Occipital lobe (tissue), 3 donors: ENCODE measurements at places on chromosomes 3 and 15. TPM values are rescaled to one million over a fixed set of nuclear protein-coding genes. Genes with fewer than 3 reads are reported as not detected.
A peak's percentile ranks its signal among the peaks of the same experiment; 100 is the strongest.

The GOLGA8Q gene
- 0.62 TPM for total RNA-seq

The FBXL2 gene
- 70.8 TPM for total RNA-seq

DNA sequence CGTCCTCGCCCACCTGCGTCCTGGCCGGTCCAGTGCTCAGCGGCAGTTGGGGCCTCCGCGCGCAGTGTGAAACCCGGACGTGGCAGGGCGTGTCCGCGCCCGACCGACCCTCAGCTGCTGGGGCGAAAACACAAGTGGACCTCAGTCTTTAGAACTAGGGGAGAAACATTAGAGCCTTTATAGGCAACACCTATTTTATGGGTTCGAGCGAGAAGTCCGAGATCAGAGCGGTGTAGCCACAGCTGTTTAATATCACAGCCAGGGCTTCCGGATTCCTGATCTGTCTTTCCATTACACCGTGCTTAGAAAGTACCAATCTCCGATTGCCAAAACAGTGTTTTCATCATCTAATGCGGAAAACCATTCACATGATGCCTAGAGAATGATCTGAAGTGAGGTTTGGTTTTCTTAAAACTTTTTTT is 506 bp downstream of the RAD51 start:
- peak; percentile 15 for DNase-seq

- DNase-seq: no peak
Measured at GRCh38 chr3:194081826-194082225, 54.1 kb upstream of the HES1 start.

GRCh38 chr3:130707902-130708601 is 38.6 kb downstream of the PIK3R4 start:
- no peak for DNase-seq

DNA sequence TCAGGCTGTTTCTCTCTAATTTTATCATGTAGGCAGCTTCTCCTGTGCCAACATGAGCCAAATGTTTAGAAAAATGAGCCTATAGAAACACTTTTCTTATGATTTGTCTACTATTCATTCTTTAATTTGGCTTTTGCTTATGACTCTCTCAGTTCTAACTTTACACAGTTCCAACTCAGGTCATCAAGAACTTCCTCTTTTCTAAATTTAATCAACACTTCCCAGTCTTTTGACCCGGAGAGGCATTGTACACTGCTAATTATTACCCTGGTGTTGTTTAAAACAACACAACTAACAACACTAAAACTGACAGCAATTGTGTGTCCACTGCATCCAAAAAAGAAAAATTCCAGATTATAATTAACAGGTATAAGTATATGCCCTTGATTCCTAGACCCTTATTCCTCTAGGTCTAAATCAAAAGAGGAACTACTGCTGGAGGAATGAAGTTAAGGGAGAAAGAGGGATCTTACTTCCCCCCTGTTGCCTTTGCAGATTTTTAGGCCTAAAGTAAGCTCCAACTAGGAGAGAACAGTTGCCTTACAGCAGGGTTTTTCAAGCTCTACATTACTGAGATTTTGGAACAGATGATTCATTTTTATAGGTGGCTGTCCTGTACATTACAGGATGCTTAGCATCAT is 332.2 kb upstream of the GOLIM4 start:
- DNase-seq: no peak

DNA sequence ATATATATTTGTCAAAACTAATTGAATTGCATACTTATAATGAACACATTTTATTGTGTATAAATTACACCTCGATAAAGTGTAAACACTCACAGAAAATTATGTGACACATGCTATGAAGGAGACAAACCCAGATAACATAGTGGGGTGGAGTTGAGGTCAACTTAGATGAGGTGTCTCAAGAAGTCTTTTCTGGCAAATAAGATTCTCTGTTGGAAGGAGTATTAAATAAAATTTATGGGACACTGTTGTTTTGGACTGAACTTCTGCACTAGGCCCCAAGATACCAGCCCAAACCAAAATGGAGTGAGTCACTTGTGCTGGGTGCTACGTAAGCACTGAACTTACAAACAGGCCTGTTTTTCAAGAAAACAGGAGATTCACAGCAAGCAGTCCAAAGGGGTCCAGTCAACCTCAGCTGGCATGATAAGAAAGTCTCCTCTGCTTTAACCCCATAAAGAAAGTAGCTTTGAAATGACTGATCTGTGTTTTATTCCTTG is 18.7 kb downstream of the ACTC1 start:
- no peak for DNase-seq

- DNase-seq: no peak
Measured at GRCh38 chr3:159950156-159950898, 38.3 kb upstream of the IL12A start.

DNA sequence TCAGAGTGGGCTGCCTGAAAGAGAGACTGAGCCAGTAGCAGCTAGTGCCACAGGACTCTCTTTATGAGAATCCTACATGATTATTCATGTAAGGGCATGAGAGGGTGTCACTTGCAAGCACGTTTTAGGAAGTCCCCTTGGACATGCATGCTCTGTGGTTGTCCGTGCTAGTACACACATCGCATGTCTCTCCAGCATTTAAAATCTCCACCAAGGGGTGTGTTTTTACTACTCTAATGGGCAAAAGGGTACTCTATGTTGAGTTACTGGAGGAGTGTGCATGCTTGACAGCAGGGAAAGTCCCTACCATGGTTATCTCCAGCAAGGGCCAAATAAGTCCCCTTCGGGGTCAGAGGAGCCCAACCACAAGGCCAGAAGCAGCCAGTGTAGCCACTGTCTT is 70.7 kb downstream of the DCLK3 start:
- DNase-seq: no peak

DNA sequence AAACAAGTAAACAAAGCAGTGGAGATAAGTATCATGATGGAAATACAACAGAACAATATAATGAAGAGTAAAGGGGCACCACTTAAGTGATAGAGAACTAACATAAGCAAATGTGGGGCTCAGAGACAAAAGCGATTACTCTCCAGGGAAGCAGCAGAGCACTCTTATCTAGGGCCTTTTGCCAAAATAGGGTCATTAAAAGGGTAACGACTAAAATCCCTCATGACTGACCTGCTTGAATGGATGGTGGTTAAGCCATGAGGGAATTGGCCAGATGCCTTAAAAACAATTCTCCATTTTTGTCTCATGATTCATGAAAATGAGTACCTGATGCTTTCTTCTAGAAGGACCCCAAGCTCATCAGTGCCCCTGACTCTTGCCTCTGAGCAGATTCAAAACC is 3.2 kb upstream of the SLC7A14 start:
- DNase-seq: no peak

- no peak for DNase-seq
Measured at GRCh38 chr3:2246873-2247648, 148.4 kb downstream of the CNTN4 start.

The CCDC54 gene
- total RNA-seq: 0.16 TPM

GRCh38 chr3:71072287-71072686 is 511.2 kb downstream of the FOXP1 start:
- DNase-seq: no peak

The SQOR gene
- total RNA-seq: 3.1 TPM

DNA sequence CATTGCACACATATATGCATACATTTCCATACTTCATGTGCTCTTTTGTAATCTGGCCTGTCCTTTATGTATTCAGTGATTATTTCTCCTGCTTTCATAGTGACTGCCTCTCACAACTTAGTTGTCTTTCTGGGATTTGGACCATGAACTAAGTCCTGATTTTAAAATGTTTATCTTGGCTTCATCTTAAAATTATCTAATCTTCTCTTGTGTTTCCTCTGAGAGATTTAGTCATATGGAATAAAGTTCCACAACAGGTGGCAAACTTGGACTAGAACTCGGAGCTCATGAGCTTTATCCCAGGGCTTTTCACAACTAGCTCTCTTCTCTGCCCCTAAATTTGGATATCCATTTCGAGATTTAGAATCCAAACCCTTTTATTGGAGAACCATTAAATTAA is 44.3 kb downstream of the U2SURP start:
- no peak for DNase-seq

The PLCB2 gene
- total RNA-seq: 3.3 TPM

GRCh38 chr3:33046521-33046920 is 50.4 kb downstream of the GLB1 start:
- no peak for DNase-seq

GRCh38 chr15:52428297-52428696 is 100.4 kb downstream of the MYO5A start:
- DNase-seq: no peak

GRCh38 chr3:47846880-47847248 is 43.9 kb downstream of the DHX30 start:
- no peak for DNase-seq

GRCh38 chr15:39084674-39085530 is 496.0 kb upstream of the THBS1 start:
- DNase-seq: peak; percentile 16

The SSUH2 gene
- total RNA-seq: 0.78 TPM

DNA sequence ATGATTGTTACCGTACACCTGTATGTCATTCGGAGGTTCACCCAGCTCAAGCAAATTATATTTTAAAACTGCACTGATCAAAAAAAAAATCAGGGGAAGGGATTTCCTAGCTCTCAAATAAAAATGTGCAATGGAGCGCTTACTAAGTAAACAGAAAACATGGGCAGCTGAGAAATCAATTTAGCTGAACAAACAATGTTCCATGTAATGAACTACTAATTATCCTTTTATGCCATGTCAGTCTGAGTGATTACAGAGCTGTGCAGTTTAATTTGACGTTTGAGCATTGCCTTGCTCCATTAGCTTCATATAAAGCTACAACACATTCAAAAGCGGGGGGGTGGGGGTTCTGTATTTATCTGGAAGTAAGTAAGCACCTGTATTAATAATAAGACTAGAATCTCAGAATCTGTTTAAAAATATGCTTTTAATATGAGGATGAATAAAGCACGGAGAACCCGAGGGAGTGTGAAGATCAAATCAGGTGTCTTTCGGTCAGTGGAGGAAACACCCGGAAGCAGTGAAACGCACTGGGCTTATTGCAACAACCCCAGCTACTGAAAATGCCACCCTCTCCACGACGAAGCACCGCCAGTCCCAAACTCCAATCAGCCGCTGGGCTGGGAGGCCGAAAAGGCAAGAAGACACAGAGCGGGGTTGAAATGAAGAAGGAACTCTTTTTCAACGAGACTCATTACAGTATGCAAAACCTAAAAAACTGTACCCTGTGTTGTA is 196.5 kb upstream of the ATP11B start:
- DNase-seq: no peak

DNA sequence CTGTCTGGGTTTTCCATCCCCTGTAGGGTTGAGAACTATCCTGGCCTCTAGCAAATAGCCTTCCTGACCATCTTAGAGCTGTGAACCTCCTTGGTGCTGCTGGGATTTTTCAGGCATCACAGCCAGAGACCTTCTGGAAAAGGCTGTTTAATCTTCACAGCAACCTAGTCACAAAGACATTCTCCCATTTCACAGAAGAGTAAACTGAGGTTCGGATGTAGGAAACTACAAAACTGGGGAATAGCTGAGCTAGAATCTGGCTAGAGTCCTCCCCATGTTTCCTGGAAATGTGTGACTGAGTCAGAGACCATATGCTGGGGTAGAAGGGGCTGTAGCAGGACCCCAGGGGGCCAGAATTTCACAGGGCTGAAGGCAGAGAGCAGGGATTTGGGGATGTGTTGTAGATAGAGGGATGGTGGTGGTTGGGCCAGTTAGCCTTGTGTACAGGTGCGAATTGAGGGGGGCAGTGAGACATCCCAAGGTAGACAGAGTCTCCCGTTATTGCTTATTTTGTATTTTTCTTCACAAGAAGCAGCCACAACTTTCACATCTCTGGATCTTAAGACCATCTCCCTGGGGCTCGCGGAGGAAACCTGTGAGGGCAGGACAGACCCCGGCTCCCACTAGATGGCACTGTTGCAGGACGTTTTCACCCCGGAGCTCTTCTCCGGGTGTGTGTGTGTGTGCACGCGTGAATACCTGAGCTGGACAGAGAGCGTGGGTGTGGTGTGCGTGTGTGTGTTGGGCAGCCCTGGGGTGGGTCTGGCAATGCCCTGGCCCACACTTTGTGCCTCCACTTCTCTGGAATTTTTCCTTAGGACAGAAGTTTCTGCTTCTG is 66.9 kb upstream of the PRR23C start:
- DNase-seq: peak; percentile 28

DNA sequence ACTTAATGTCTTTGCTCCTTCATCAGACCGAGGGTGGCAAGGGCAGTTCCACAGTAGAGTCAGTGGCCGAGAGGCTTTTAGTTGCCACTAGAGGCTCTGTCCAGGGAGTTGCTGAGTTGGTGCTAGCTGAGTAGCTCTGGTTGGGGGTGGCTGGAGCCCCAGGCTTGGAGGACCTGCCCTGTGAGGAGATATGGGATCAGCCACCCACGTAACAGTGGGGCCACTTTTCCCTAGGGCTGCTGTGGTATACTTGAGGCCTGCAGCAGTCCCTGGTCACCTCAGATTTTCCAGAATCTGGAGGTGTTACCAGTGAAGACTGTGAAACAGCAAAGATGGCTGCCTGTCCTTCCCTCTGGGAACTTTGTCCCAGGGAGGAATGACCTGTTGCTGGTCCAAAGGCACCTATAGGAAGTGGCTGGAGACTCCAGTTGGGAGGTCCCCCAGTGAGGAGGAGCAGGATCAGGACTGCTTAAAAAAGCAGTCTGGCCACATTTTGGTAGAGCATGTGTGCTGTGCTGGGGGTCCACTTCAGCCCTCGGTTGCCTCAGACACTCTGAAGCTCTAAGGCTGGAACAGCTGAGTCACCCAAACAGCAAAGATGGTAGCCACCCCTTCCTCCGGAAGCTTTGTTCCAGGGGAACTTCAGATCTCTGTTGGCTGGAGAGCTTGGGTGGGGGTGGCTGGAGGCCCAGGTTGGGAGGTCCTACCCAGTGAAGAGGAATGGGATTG is 72.9 kb downstream of the AKAP13 start:
- no peak for DNase-seq

The ANKUB1 gene
- total RNA-seq: 0.78 TPM

The LACTB gene
- total RNA-seq: 20.0 TPM

The CASR gene
- not detected for total RNA-seq

DNA sequence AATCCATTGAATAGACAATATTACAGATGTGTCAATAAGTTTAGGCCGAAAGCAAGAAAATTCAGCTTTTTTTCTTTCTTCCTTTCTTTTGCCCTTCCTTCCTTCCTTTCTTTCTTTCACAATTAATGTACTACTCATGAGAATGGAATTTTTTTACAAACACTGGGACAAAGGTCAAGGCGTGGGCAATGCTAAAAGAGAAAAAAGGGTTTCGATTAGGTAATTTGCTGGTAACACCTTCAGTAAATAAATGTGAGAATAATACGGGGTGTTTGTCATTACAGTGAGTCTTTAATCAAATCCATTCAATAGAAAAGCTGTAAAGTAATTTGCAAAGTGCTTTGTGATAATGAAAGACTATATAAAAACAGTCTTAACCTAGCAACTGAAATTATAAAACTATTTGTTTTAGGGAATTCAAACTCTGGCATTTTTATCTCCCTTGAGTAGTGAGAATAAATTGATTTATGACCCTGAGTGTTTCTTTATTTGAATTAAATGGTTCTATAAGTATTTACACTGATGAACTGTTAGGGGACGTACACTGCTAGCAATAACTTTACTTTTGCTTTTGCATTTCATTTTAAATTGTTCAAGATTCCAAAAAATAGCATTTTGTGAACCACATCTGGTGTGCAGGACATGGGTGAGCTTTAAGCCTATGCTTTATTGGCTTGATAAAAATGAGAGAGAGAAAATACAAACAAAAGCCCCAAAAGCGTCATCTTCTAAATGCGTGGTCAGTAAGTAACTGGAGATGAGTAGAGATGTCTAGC is 104.2 kb upstream of the THRB start:
- DNase-seq: no peak

GRCh38 chr15:42914728-42915497 is 5.7 kb downstream of the TTBK2 start:
- no peak for DNase-seq

The CP gene
- 1.7 TPM for total RNA-seq
